Foreskin keratinocyte (primary cell): ENCODE measurements at places on chromosomes 7 and 10.

GRCh38 chr7:1742555-1743303 lies 72.7 kb downstream of the ELFN1 start:
- no peak for DNase-seq

- no peak for DNase-seq
These were observed 45.2 kb downstream of the PCLO start for GRCh38 chr7:83117466-83117865.

DNA sequence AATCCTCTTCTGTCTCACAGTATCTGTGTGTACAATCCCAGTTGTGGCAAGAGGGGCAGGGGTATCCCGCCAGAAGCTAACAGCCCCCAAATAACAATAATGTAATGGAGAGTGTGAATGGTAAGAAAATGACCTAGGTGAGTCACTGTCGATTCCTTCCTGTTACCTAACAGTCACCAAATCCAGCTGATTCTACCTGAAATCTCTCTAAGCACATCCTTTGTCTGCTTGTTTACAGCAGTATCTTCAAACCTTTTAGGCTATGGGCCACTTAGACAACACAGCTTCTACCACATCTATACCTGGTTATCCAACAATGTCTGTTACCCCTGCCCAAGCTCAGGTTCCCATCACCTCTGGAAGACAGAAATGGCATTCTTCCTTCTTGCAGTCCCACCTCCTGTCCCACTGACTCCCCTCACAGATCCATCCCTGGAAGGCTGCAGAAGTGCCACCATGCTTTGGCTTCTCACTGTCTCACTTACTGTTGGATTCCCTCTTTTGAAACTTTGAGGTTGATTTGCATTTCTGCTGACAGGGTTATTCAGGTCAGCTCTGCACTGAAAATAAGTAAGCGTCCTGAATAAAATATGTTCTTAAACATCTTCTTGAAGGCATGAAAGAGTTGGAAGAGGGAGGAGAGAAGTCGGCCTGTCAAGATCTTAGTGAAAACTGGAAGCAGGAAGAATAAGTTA lies 13.1 kb downstream of the PIP4K2A start:
- DNase-seq = no peak

- no peak for DNase-seq
These were observed 37.6 kb downstream of the PAPOLB start for GRCh38 chr7:4824120-4824775.

DNA sequence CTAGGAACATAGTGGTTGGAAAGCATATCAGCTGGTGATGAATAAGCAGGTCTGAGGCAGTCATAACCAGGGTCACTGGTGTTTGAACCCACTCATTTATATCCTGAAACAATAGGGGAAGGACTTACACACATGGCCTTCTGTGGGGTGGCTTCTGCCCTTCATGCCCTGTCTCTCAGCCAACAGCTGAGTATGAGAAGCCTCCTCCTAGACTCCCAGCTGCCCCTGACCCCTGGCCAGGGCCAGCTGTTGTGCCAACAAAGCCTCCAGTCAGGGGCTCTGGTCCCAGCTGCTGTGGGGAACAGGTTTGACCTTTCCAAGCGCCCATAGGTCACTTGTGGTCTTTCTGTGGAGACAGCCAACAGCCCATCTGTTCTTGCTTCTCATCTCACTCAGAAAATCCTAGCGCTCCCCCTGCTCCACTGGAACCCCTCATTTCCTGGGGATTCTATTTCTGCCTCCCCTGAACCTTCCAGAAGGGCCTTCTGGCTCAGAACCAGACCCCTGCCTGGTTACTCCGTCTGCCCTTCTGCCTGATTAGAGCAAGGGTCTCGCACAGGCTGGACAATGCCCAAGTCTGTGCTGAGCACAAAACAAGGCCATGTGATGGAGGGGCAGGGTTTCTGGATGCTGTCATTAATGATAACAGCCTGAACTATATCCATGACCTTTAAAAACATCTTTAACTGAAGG lies 9.7 kb upstream of the PURB start:
- DNase-seq = no peak

DNA sequence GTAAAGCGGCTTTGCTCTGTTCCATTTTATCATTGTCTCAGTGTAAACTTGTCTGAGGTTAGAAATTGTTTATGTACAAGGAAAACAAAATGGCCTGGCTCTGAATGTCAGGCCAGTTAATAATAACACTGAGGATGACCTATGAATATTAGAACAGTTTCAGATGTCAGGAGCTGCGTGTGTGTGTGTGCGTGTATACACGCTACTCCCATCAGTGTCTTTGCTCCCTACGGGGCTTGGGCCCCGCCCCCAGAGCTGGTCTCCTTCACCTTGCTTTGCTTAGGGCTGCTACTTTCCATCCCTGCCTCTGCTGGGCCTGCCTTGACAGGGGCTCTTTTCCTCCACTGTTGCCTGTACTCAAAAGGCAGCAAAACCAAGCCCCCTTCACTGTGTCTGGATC lies 142.3 kb upstream of the BET1 start:
- DNase-seq = no peak

DNA sequence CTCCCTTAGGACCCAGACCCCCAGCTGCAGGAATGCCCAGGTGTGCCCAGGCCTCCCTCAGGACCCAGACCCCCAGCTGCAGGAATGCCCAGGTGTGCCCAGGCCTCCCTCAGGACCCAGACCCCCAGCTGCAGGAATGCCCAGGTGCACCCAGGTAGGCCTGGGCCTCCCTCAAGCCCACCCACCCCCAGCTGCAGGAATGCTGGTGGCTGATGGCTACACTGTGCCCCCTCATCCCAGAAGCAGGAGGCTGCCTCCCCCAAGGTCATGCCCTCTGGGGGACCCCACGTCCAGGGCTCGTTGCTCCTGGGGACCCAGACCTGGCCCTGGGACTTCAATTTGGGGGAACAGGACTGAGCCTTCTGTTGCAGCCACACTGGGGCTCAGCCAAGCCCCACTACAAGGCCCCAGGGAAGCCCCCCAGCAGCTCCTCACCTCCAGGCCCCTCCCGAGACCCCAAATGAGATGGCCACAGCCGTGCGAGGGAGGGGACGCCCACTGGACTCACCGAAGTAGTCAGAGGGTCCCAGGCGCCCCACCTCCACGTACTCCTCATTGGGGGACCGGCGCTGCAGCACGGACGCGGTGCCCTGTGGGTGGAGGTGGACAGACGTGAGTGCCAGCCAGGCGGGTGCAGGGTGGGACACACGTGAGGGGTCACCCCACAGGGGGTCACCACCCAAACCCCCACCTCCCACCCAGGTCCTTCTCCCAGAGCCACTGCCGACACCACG lies 31.4 kb upstream of the PDGFA start:
- no peak for DNase-seq

DNA sequence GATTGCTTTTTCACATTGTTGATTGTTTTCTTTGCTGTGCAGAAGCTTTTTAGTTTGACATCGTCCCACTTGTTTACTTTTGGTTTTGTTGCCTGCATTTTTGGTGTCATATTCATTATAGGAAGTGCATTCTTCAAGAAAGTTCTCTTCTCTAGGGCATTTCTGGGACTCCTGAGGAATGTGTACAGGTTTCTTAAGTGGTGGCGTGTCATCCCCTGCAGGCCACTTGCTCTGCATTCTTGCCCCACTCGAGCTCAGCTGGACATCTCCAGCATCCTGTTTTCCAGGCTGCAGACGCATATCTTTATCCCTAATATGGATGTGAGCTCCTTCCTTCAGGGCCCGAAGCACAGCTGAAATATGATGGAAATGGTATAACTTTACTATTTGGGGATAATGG lies 255.6 kb upstream of the HABP2 start:
- DNase-seq = no peak

GRCh38 chr10:49404321-49404878 lies 8.5 kb upstream of the DRGX start:
- DNase-seq = no peak

DNA sequence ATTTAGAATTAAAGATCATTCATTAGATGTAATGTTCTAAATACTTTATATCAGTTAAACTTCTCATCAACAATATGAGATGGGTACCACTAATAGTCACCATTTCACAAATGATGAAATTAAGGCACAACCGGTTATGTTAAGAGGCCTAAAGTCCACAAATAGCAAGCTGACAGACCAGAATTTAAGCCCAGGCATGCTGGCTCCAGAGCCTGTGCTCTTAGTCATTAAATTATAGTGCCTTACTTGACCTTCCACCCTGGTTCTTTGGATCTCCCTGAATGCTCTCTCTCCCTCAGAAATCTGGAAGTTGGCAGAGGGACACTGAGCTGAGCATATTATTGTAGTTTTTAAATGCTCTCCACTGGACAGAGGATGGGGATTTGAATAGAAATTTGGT lies 3.6 kb downstream of the LIPN start:
- DNase-seq = no peak

- DNase-seq = no peak
These were observed 85.6 kb downstream of the RNF216 start for GRCh38 chr7:5695727-5696345.

DNA sequence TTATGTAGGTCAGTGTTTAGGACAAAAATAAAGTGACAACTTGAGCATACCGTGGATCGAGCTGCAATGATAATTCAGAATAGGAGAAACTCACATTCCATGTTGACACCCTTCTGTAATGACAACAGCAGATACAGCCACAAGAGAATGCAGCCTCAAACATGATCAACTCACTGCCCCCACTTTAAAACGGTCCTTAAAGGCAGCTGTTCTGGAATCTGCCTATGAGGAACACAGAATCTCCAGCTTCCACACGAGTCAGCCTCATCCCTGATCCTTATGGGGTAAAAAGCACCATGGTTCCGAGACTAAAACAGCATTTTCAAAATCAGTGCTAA lies 32.5 kb upstream of the DAGLB start:
- no peak for DNase-seq

- DNase-seq = no peak
These were observed 227.1 kb downstream of the AUTS2 start for GRCh38 chr7:69825113-69825972.

- DNase-seq = no peak
These were observed 655.1 kb downstream of the INHBA start for GRCh38 chr7:41047789-41048191.

DNA sequence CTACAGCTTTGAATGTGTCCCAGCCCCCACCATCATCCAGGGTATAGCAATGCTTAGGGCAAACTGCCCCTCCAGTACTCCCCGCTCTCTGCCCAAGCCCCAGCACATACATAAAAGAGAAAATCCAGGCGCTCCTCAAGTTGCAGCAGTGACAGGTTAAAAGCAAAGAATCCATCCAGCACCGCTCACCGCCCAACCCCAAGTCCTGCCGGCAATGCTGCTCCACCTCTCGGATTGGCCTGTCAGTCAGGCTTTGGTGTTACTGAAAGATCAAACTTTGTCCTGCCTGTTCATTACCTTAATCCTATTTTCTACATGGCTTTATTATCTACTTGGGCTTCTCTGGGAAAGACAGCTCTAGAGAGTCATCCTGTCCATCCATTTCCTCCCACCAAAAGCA lies 31.9 kb downstream of the DPCD start:
- no peak for DNase-seq

DNA sequence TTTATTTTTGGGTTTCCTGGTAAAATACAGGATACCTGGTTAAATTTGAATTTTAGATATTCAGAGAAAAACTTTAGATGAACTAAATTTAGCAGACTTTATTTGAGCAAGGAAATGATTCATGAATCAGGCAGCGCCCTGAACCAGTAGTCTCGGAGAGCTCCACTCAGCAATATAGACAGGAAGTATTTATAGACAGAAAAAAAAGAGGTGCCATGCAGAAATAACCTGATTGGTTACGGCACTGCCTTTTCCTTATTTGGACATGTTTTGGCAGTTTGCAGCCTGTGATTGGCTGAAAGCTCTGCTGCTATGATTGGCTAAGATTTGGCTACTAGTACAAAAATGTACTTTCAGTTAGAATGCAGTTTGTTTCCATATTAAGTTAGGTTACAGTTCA lies 198.3 kb upstream of the DKK1 start:
- no peak for DNase-seq

DNA sequence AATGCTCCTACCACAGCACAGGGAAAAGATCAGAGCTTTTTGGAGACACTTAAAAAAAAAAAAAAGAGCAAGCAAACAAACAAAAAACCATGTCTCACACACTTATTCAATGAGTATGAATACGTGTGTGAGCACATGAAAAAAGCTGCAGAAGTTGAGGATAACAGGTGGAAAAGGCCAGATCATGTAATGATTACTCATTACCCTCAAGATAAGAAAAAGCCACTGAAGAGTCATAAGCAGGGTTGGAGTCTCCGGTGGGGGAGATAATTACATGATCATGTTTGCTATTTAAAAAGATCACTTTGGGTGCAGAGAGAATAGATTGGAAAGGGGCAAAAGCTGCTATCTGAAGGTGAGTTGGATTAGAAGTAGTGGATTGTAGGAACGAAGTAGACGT lies 77.0 kb downstream of the POU6F2 start:
- DNase-seq = no peak

- peak; percentile 56 for DNase-seq
These were observed 21.3 kb upstream of the LIPM start for GRCh38 chr10:88781206-88781605.

GRCh38 chr7:153942036-153942435 lies 110.2 kb upstream of the DPP6 start:
- DNase-seq = no peak

- DNase-seq = no peak
These were observed 84.9 kb downstream of the NAMPT start for GRCh38 chr7:106199813-106200364.

DNA sequence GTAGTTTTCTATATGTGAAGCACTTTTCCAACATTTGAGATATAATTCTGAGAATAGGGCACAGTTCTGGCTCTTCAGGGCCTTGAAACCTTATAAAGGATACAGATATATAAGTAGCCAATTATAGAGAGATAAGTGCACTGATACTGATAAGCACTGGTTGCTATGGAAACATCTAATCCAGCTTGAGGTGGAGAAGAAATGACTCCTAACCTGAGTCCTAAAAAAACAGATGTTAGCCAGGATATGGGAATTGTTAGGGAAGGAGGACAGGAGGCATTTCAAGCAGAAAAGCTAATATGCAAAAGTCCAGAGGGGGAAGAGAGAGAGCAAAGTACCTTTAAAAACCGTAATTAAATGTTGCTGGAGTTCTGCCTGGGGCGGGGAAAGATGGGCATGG lies 30.8 kb downstream of the STRIP2 start:
- no peak for DNase-seq

GRCh38 chr7:102306916-102307677 lies 20.4 kb downstream of the SH2B2 start:
- no peak for DNase-seq

GRCh38 chr10:124283949-124284250 lies 134.8 kb downstream of the OAT start:
- no peak for DNase-seq

DNA sequence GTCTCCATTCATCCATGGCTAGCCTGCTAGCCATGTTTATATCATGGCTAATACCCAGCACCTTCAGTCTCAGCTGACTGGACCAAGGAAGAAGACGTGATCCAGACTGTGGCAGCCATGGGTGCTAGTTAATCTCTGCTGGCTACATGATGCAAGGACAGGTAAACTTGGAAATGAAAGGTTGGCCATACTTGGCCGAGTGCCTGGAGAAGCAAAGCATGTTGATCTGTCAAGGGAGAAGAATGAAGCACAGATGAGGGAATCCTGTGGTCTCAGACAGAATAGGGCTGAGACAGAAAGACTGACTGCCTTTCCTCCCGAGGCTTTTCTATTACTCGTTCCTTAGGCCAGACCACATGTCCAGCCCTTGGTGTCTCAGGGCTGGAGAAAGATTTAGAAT lies 41.1 kb downstream of the CPVL start:
- peak; percentile 47 for DNase-seq

- DNase-seq = no peak
These were observed 460.5 kb upstream of the GHITM start for GRCh38 chr10:83678850-83679249.
